Nephron progenitor cell (in vitro differentiated cells): ENCODE measurements at places on chromosomes 11 and 22.

DNA sequence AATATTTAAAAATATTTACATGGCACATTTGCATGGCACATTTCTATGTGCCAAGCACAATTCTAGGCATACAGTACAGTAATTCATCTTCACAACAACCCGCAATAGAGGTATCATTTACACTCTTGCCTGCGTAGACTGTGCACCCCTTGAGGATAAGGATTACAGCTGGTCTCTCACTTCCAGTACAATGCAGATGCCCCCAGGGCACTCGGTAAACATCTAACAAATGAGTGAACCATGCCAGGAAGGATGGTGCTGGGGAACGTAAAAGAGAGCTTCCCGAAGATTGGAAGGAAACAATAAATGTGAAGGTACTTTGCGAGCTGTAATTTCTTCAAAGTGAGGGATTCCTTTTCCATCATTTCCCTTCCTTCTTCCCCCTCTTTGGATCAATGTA lies 1.3 kb downstream of the PRPF19 start:
- no peak for DNase-seq

DNA sequence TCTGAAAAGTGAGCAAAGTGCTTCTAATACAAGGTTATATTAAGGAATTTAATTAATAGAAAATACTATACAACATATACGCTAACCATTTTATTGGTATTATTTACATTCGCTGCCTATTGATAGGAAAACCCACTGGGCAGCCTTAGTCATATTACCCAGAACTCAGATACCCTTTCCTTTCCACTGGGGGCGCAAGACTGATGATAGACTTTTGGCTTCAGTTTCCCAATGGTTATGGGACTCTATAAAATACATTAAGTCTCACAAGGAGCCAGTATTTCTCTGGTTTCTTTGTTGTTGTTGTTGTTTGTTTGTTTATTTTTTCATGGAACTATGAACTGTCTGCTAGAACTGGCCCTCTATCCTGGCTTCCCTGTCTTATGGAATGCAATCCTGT lies 471.1 kb upstream of the KIRREL3 start:
- DNase-seq = no peak

GRCh38 chr11:77020734-77021133 lies 13.5 kb upstream of the B3GNT6 start:
- no peak for DNase-seq

DNA sequence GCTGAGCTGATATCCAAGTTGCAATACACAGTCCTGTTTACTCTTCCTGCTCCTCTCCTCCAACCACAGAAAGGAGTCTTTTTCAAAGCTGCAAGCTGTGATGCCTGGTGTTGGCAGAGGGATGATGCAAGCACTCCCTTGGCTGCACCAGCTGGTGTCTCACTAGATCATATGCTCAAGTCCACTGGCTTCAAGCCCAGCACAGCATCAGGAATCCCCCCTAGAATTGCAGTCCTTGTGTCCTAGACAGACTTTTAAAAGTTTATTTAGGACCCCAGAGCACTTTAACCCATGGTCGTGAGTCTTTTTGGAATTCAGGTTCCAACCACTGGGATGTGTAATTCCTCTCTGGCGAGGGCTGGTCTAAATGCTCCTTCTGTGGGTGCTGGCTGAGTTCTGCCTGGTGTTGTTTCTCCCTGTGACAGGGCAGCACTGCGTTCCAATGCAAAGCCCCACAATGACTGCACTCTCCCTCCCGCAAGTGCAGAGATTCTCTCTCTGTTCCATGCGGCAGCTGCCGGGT lies 1.9 kb upstream of the HEPN1 start:
- no peak for DNase-seq

- no peak for DNase-seq
Observed at GRCh38 chr11:117929916-117930570, 841 bp upstream of the TMPRSS13 start.

- no peak for DNase-seq
Observed at GRCh38 chr11:62273789-62274275, 3.9 kb downstream of the SCGB2A2 start.

GRCh38 chr22:17110791-17111550 lies 10.2 kb downstream of the TMEM121B start:
- DNase-seq = no peak

DNA sequence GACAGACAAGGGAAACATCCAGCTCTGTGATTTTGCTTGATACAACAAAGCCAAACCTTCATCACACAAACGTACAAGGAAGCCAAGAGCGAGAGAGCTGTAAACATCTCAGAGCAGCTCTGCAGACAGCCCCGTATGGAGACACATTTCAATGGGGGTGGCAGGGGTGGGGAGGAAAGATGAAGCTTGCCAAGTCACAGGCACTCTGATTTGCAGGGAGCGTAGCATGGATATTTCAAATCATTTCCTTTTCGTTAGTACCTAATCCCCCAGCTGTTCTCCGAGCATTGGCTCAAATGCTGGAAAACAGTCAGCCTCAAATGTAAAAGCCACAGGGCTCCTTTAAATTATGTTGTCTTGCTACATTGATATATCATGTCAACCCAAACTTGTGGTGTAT lies 458.9 kb upstream of the CADM1 start:
- DNase-seq = no peak

GRCh38 chr22:37362621-37363020 lies 64.7 kb downstream of the ELFN2 start:
- no peak for DNase-seq

DNA sequence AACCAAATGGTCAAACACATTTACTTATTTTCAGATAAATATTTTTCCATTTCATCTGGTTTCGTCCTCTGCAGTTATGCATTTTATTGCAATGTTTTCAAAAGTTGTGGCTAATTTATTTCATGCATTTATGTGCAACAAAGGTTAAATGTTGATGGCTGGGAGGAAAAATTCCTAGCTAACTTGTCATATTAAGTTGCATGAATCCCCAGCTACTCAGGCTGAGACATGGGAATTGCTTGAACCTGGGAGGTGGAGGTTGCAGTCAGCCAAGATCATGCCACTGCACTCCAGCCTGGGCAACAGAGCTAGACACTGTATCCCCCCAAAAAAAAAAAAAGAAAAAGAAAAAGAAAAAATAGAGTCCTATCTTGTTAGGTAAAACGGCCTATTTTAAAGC lies 1862.4 kb upstream of the RAG2 start:
- no peak for DNase-seq

DNA sequence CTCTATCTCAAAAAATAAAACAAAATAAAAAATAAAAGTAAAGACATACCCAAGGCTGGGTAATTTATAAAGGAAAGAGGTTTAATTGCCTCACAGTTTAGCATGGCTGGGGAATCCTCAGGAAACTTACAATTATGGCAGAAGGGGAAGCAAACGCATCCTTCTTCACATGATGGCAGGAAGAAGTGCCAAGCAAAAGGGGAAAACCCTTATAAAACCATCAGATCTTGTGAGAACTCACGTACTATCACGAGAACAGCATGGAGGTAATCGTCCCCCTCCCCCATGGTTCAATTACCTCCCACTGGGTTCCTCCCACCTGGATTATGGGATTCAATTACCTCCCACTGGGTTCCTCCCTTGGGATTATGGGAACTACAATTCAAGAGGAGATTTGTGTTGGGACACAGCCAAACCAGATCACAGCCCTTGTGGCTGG lies 8.3 kb upstream of the SSTR3 start:
- no peak for DNase-seq

DNA sequence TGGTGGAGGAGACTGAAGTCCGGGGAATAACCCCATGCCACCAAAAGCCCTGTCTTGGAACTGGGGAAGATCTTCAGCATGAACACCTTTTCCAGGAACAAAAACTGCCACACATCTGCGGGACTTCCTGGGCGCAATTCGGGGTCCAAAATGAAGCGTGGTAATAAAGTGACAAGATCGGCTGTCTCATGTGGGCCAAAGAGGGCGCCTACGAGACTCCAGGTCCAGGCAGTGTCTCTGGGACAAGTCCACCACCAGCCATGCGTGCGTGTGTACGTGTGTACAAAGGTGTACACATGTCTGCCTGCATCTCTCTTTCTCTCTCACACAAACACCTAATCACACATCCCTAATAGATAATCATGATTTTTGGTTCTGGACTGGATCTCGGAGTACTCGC lies 8.9 kb upstream of the MYBPC3 start:
- no peak for DNase-seq

GRCh38 chr11:66337103-66337899 lies 1.1 kb upstream of the RIN1 start:
- no peak for DNase-seq

GRCh38 chr22:42947211-42947990 lies 67.5 kb downstream of the PACSIN2 start:
- DNase-seq = no peak

DNA sequence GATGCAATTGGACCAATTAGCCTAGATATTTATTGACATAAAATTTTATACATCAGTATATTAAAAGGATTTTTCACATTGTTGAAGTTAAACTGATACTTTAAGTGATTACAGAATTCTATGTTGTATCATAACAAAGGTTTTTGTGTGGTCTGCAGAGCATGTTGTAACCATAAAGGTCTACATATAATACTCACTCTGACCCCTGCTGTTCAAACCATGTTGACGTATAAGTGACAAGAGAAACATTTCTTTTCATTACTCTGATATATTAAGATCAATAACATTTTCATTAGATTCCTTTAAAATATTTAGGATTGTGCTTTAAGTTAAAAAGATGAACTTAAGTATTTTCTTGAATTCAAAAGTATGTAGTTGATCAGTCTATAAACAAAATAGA lies 63.9 kb downstream of the GAS2 start:
- no peak for DNase-seq

GRCh38 chr11:1204381-1205101 lies 18.3 kb upstream of the MUC5B start:
- no peak for DNase-seq

DNA sequence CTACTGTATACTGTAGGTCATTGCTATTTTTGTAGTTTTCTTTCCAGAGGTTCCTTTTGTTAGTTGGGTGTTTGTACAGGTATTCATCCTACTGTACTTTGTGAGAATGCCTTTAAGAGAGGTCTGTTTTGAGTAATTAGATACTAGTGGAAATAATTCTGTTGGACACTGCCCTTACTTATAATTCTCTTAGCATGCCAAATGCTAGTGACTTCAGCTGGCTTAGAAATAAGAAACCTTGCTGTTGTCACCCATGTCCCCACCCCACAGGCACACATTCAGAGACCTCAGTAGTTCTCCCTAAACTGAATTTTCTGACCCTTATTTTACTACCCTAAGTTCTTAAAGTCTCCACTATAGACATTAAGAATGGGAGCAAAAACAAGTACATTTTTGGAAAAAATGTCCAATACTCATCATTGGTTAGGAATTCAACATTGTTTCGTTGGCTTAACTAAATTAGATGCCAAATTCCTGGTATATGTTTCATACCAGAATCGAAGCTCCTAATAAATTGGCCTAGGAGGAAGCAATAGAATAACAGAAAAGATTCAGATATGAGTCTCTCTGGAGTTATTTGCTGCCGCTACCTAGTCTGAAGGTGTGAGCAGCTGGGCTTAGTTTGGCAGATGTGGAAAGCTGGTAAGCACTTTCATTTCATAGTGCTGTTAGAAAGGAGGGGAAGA lies 28.4 kb downstream of the ZNF143 start:
- no peak for DNase-seq
